Pulmonary artery endothelial cell (primary cell): ENCODE measurements at places on chromosomes 1 and 21. TPM values are rescaled to one million over a fixed set of nuclear protein-coding genes. Genes with fewer than 3 reads are reported as not detected.

PHACTR4 gene
- 17.7 and 19.1 TPM in 2 replicates for total RNA-seq

PROX1 gene
- 0.46 and 0.49 TPM in 2 replicates for total RNA-seq

SOX13 gene
- total RNA-seq: 9.1 and 10.1 TPM in 2 replicates

SPRR1A gene
- total RNA-seq: not detected in 2 replicates

DCDC2B gene
- total RNA-seq: not detected in 2 replicates

NR0B2 gene
- total RNA-seq: not detected in 2 replicates

SPOCD1 gene
- total RNA-seq: 32.6 and 74.8 TPM in 2 replicates

NASP gene
- 76.9 and 125 TPM in 2 replicates for total RNA-seq

B3GALT2 gene
- total RNA-seq: not detected in 2 replicates

HTR6 gene
- total RNA-seq: not detected in 2 replicates

KCNK1 gene
- total RNA-seq: 0.20 and 0.25 TPM in 2 replicates

RORC gene
- not detected in 2 replicates for total RNA-seq

MGST3 gene
- total RNA-seq: 128 and 204 TPM in 2 replicates

COL16A1 gene
- total RNA-seq: 0.33 and 0.53 TPM in 2 replicates

EFCAB7 gene
- total RNA-seq: 4.1 and 5.9 TPM in 2 replicates

ALX3 gene
- total RNA-seq: not detected in 2 replicates

PLA2G2A gene
- total RNA-seq: not detected in 2 replicates

RXFP4 gene
- total RNA-seq: 0.14 TPM in 1 of 2 replicates, not detected in the other

ABCA4 gene
- 1.7 and 2.4 TPM in 2 replicates for total RNA-seq

HCRTR1 gene
- 0.53 and 0.92 TPM in 2 replicates for total RNA-seq

CD84 gene
- total RNA-seq: not detected in 2 replicates

IFNLR1 gene
- not detected in 2 replicates for total RNA-seq

C4BPA gene
- total RNA-seq: not detected in 2 replicates

C1orf94 gene
- total RNA-seq: not detected in 2 replicates

MCOLN2 gene
- 0.13 and 0.18 TPM in 2 replicates for total RNA-seq

OPTC gene
- not detected in 2 replicates for total RNA-seq

ADORA1 gene
- total RNA-seq: not detected in 2 replicates

FCRL4 gene
- not detected in 2 replicates for total RNA-seq
